ENCODE measurements at places on chromosomes 1 and 21.
A peak's percentile ranks its signal among the peaks of the same experiment; 100 is the strongest.

DNA sequence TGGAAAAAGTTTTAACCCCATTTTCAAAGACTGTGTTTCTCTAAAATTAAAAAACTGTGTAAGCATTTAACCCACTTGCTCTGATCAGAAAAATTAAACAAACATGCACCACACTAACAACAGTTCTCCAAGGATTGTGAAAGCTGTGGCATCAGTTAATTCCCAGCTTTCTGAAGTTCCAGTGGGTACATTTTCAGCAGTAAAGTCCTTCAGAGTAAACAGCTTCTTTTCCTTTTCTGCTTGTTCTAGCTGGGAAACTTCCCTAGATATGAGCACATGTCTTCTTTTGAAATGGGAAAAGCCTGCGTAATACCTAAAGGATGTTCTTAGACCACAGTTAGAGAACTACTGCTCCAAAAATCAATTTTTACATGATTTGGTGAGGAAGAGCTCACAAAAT, 11.1 kb downstream of the PRRX1 start:
- DNase-seq, result no peak

DNA sequence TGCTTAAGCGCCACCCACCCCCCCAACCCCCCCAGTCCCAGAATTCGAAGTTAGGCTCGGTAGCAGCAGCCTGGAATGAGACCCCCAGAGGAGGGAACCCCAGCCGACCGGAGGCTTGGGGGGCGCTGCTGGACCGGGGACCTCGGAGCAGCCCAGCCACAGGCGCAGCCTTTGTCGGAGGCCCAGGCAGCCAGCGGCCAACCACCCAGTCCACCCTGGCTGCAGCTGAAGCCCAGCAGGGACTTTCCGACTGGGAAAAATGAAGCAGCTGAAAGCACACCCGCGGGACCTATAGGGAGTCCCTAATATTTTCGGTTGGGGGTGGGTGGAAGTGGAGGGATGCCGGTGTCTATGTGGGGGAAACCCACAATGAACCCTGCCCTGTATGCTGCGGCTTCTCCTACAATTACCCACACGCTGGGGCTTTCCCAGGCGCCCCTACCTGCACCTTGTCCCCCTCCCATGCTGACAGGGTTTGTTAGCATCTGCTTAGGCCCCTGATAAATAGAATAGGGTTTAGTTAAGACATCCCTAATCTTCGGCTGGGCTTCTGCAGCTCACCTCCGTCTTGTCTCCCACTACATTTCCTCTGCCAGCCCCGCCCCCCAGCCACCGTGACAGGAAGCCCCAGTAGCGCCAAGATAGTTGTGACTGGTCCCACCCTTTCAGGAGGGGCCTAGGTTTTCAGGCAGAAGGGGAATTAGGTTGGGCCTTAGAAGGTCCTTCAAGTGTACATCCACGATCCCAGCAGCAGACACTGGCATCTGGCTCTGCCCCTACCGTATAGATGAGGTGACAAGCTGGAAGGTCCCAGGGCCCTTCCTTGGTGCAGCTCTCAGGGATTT, 838 bp downstream of the CCDC28B start:
- peak; percentile 55 for DNase-seq

- DNase-seq, result no peak
Observed at GRCh38 chr1:66244429-66244828, 289.5 kb upstream of the SGIP1 start.

DNA sequence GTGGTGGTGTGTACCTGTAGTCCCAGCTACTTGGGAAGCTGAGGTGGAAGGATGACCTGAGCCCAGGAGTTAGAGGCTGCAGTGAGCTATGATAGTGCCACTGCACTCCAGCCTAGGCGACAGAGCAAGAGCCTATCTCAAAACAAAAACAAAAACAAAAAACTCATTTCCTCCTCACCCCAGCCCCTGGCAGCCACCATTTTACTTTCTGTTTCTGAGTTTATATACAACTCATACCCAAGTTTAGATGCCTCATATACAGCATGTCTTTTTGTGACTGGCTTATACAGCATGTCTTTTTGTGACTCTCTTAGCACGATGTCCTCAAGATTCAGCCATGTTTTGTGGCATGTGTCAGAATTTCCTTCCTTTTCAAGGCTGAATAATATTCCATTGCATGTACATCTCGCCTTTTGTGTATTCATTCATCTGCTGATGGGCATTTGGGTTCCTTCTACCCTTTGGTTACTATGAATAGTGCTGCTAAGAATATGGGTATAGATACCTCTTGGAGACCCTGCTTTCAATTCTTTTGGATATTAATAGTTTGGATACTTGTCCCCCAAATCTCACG, 14.7 kb downstream of the COA7 start:
- DNase-seq, result no peak

GRCh38 chr1:79478160-79478559, 471.6 kb upstream of the ADGRL4 start:
- DNase-seq, result no peak

- peak; percentile 44 for DNase-seq
Observed at GRCh38 chr1:36864182-36864822, 170.0 kb downstream of the GRIK3 start.

- no peak for DNase-seq
Observed at GRCh38 chr1:72122099-72122880, 160.0 kb downstream of the NEGR1 start.

DNA sequence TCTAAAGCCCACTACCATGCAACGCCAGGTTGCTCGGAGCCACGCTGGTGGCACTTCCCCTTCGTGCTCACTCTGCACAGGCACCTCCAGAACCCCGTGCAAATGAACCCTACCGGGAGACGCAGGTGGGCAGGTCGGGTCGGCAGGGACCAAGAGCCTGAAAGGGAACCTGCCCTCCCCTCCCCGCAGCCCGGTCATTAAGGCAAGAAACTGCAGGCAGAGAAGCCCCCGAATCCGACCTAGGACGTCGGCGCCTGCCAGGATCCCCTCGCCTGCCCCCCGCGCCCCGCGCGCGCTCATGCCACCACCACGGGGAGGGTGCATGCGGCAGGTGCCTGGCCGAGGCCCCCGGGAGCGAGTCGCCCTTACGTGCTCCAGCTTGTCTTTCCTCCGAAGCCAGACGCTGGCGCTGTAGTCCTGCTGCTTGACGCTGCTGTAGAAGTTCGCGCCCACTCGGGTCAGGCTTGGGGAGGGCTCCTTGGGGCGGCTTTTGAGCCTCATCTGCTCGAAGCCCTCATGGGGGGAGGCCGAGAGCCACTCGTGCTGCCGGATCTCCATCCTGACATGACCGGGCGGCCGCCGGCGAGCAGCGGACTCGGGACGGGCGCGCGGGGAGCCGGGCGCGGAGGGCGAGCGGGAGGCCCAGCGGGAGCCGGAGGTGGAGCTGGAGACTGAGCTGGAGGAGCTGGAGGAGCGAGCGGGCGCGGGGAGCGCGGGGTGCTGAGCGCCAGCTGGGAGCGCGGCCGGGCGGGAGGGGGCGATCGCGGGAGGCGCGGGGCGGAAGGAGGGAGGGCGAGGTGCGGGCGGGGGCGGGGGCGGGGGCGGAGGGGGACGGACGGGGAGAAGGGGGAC, 552 bp downstream of the PLD5 start:
- peak; percentile 80 for DNase-seq

DNA sequence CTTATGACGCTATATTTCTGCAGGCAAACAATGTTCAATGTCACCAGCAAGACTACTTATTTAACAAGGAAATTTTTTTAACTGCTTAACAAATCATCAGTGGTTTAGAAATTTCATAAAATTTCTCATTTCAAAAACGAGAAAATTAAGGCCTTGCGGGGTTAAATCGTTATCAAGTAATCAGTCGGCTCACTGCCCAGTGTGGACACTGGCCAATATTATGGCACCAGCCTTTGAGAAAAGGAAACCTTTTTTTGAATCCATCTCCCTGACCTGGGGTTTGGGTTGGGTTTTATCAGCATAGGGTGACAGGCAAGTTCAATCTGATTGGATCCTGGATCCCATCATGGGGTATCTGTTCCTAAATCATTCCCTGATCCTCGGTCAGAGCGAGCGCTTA, 461.2 kb downstream of the SETD4 start:
- DNase-seq, result no peak

DNA sequence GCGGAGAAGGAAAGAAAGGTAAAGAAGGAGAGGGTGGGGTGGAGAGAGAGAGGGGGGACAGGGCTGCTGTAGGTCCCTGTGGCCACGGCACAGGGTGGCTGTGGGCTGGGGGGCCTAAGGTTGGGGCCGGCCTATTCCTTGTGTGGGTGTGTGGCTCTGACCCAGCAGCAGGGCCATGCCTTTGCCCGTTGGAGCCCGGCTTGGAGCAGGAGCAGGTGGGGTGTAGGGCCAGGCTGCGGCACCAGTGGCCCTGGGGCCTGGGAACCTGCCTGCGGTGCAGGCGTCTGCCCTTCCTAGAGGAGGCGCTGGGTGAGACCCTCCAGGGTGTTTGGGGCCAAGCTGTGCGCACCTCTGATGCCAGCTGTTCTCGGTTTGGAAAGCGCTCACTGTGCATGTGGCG, 19.7 kb upstream of the SUMO3 start:
- DNase-seq, result no peak

GRCh38 chr1:81437649-81438048, 363.1 kb upstream of the ADGRL2 start:
- DNase-seq, result no peak

- DNase-seq, result no peak
Observed at GRCh38 chr1:244444854-244445253, 6.9 kb downstream of the ADSS2 start.

GRCh38 chr1:8660411-8660828, 157.0 kb downstream of the RERE start:
- DNase-seq, result no peak

GRCh38 chr1:6464514-6464836, 1.5 kb downstream of the TNFRSF25 start:
- peak; percentile 58 for DNase-seq
